ENCODE measurements at places on chromosomes 12 and 14.

DNA sequence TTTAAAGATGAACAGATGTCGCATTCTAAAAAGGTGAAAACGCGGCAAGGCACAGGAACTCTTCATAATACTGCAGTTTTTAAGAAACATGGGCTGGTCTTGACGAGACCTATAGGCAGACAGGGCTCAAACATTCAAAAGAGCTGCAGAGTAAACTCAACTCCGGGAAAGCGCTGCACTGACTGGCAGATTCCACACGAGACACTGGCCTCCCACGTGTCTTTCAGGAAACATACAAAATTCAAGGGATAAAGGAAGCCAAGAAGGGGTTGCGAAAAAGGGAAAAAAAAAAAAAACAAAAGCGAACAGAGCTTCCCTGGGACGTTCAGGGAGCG lies 614 bp upstream of the ARF6 start:
- no peak for DNase-seq

DNA sequence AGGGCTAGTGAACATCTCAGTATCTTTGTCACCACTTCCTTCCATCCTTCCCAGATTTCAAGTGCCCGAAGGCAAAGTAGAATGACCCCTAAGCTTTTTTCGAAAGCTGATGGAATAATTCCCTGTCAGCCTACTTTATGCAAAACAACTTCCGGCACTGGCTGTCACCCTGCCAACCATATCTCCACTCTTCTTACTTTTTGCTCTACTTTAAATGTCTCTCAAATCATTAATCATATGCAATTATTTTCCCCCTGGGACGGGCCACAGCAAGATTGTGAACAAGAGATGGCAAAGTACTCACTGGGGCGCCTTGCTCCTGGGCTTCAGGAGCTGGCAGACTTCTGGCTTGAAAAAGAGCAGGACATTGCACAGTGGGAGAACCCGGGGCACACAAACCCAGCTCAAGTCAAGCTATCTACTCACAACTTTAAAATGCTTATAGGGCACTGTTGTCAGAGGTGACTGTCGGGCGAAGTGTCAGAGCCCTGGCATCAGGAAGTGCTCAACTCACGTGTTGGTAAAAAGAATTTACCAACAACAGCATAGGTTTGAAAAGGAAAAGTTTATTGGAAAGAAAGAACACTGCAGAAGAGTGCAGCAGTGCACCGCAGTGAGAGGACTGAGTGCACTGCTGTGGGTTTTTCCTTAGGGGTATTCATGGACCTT lies 373.5 kb downstream of the PAWR start:
- DNase-seq, result no peak

- no peak for DNase-seq
These were observed 18.9 kb upstream of the RGS6 start for GRCh38 chr14:71913342-71913741.

GRCh38 chr12:50581226-50582184 lies 76.7 kb downstream of the DIP2B start:
- DNase-seq, result no peak

DNA sequence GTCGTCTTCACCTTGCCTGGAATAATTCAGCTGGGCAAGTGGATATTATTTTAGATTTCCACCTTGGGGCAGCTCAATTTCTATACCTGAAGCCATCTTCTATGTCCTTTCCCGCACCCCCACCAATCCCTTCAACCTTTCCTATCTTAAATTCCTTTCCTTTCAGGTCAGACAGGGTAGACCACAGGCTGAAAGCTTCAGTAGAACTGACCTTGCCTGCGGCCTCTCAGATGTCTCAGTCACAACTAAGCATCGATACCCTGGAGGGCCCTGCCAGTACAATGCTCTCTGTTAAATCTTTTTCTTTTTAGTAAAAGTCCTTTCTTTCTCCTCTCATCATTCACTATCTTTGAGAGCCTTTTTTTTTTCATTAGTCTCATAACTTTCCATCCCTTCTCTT lies 38.9 kb downstream of the SLC2A14 start:
- DNase-seq, result no peak

- no peak for DNase-seq
These were observed 4.3 kb downstream of the MDM1 start for GRCh38 chr12:68327896-68328295.
